Mesendoderm (in vitro differentiated cells): ENCODE measurements at places on chromosomes 4 and X.

GRCh38 chr4:54976682-54977081 is 148.7 kb downstream of the KDR start:
- DNase-seq, result peak; percentile 82

- DNase-seq, result no peak
Measured at GRCh38 chr4:16579866-16580265, 318.6 kb downstream of the LDB2 start.

GRCh38 chrX:24465532-24465865 is 413 bp downstream of the PDK3 start:
- no peak for DNase-seq

DNA sequence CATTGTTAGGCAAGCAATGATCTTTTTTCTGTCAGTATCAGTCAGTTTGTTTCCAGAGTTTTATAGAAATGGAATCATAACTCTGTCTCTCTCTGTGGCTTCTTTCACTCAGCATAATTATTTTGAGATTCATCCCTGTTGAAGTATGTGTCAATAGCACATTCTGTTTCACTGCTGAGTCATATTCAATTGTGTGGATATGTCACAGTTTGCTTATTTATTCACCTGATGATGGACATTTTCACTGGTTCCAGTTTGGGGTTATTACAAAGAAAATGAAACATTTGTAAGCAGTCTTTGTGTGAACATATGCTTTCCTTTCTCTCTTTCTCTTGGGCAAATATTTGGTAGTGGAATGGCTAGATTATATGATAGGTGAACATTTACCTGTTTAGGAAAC is 10.2 kb upstream of the ZNF718 start:
- no peak for DNase-seq

GRCh38 chr4:185033072-185033471 is 14.8 kb downstream of the HELT start:
- no peak for DNase-seq

- DNase-seq, result no peak
Measured at GRCh38 chr4:11625211-11625610, 196.5 kb upstream of the HS3ST1 start.

GRCh38 chrX:76159453-76159852 is 13.4 kb upstream of the PBDC1 start:
- DNase-seq, result no peak

DNA sequence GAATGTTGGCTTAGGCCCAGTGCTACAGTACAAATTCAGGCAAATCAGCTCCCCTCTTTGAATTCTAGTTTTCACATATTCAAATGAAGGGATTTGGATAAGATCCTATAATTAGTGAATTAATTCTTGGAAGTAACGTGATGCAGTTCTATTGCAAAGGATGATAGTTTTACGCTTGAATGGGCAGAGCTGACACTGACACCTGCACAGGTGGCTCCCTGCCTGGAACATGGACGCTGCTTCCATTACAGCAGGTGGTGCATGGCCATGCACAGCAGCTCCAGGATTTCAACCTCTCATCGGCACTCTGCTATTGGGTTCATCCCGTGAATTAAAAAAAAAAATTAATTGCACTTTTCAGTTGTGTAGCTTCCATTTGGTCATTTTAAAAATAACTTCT is 28.4 kb upstream of the RPS6KA6 start:
- DNase-seq, result no peak

DNA sequence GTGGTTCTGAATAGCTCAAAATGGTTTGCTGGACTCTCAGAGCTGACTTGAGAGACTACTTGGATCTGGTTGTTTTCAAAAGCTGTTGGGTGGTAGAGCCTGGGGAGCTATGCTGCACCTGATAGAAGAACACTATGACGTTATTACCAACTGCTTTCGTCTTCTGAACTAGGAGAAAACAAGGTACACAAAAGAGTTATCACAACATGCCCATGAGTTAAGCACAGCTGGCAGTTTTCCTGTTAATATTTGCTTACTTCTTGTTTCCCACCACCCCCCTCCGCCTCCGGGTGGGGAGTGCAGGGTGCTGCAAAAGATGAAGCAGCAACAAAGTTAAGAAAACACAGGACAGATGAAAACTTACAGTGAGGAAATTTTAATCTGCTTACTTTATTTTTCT is 69.1 kb downstream of the RASL11B start:
- DNase-seq, result no peak

DNA sequence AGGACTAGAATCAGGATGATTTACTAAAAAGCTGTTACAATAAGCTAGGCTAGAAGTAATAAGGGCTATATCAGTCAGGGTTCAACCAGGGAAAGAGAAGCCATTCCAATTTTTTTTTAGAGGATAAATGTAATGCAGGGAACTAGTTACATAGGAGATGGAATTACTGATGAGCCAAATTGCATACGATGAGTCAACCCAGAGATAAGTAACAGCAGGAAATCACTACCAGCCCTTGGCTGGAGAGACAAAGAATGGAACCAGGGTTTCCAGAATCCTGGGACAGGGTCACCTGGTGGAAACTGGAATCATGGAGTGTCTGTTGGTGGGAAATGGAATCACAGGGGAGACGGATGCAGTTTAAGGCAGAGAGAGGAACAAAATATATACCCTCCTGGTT is 13.1 kb upstream of the MAGEA4 start:
- peak; percentile 48 for DNase-seq

DNA sequence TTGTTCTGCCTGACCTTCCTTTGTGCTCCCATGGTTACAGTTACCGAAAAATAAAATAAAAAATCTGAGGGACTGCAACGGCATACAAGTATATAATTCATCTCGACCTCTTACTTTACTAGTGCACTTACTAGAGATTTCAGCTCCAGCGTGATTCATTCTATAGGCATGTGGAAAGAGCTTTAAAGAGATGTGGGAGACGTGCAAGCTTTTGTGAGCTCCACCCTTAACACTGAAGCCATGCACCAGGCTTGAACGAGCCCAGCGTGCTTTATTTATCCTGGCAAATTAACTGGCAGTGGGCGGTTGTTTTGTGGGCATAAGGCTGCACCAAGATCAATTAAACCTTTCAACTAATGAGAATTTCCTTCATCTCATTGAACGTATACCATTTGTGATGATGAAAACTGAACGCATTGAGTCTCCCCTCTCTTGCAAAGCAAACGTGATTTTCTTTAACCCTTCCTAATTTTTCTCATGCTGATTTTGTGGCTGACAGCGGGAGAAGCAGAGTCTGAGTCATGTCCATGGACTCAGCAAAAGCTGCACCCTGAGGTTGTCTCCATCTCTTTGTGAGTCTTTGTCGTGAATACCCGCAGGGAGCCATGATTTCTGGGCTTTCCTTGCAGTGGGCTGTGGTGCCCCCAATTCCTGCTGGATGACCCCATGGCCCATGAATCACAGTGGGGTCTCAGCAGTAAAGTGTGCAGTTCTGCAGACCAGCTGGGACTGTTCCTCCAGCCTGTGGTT is 60.1 kb downstream of the MXRA5 start:
- no peak for DNase-seq

- no peak for DNase-seq
Measured at GRCh38 chr4:176671532-176671931, 121.2 kb downstream of the VEGFC start.

DNA sequence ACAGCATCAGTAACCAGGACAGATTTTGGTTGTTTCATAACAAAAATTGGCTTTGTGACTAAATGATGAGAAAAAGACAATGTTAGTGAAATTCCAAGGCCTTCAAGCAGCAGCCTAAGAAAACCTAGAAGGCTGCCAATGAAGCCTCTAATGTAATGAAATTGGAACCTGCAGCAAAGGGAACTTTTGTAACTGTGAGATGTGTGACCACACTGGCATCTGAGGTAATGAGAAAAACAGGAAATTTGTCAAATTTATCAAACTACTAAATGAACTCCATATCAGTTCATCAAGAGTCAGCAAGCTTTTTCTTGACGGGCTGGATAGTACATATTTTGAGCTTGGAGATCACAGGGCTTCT is 30.4 kb upstream of the EMCN start:
- no peak for DNase-seq

GRCh38 chr4:169305651-169306050 is 34.9 kb upstream of the SH3RF1 start:
- DNase-seq, result no peak

GRCh38 chr4:80462621-80463091 is 127.1 kb downstream of the CFAP299 start:
- DNase-seq, result no peak

DNA sequence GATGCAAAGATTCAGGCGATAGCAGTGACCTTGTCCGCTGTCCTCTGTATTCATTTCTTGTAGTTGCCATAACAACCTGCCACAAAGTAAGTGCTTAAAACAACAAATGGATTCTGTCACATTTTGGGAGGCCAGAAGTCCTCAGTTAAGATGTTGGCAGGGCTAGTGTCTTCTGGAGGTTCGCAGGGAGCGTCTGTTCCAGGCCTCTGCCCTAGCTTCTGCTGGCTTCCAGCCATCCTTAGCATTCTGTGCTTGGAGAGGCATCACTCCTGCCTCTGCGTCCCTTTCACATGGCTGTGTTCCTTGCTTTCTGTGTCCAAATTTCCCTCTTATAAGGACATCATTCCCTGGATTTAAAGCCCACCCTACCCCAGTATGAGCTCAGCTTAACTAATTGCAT is 31.5 kb upstream of the ZNF185 start:
- DNase-seq, result no peak

DNA sequence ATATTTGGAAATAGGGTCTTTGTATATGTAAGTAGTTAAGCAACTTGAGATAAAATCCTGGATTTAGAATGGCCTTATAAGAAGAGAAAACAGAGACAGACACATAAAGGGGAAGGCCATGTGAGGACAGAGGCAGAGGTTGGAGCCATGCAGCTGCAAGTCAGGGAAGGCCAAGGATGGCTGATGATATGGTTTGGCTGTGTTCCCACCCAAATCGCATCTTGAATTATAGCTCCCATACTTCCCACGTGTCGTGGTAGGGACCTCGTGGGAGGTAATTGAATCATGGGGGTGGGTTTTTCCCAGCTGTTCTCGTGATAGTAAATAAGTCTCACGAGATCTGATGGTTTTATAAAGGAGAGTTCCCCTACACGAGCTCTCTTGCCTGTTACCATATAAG is 76.3 kb downstream of the STK32B start:
- no peak for DNase-seq

GRCh38 chr4:147901916-147902315 is 170.0 kb downstream of the ARHGAP10 start:
- DNase-seq, result no peak

- no peak for DNase-seq
Measured at GRCh38 chr4:4277531-4277930, 12.4 kb downstream of the LYAR start.

- DNase-seq, result no peak
Measured at GRCh38 chr4:77113069-77113468, 37.3 kb upstream of the CCNI start.

- DNase-seq, result peak; percentile 1
Measured at GRCh38 chrX:107935200-107935599, 47.0 kb downstream of the TEX13B start.

GRCh38 chr4:30103455-30103854 is 616.7 kb upstream of the PCDH7 start:
- DNase-seq, result no peak

DNA sequence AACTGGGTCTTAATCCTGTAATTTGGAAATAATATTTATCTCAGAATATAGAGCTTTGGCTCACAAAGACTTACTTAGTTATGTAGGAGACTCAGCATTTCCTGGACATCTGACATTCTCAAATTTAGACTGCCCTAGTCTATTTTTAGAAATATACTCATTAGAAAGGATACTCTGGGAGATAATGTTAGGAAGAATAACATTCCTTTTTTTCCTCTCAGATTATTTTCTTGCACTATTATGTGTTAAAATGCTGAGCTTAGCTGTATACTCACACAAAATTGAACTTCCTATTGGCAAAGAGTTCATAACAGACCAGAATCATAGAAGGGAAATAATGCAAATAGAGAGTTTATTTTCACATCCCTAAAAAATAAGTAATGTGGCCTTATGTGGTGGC is 1424.9 kb upstream of the PCDH7 start:
- DNase-seq, result no peak

- DNase-seq, result no peak
Measured at GRCh38 chr4:55117511-55117910, 7.9 kb downstream of the KDR start.

DNA sequence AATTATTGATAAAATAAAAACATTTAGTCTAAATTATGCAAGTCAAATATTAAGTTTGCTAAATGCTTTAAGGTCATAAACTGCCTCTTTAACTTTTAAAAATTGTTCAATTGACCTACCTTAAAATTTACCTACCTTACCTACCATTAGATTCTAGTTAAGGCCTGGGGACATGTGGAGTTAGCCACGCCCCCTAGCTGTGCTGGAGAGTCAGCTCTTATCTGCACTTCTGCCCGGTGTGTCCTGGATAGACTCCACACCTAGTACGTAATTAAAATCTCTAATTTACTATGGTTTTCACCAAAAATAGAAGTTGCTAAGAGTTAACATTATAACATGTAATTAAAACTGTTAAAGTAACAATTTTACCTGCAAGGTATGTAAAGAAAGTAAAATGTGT is 22.7 kb downstream of the TENM3 start:
- peak; percentile 57 for DNase-seq

DNA sequence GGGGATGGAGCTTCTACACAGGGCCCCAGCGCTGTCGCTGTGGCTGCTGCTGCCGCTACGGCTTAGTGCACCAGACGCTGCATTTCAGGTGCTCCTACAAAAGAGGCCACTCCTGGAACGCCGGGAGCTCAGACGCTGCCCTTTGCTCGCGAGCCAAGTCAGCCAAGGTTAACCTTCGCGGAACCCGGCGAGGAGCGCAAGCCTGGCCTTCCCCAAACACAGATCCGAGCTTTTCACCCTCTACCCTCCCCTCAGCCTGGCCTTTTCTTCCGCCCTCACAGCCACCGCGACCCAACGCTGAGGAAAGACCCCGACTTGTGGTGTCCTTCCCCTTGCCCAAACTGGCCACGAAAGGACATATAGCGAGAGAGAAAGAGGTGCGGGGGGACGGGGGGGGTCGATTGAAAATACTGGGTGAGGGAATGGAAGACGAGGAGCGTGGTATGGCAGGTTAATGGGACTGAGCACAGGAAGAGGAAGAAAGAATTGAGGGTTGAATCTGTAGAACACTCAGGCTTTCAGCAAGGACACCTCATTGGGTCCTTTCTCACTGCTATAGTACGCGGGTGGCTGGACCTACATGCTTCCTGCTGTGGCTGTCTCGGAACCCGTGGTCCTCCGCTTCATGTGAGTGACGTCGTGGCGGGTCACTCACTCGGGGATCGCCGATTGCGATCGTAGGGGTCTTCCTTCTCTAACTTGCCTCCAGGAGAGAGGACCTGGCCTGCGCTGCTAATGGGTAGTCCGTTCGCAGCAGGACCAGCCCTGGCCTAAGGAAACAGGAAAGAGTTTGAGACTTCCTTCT is at the start of the genes AIMP1 and TBCK:
TSS of gene AIMP1 (plus strand) at position 583 of the 805 bp plus-strand sequence. CDS start 8,460 bp downstream, outside the sequence.
TSS of gene TBCK (minus strand) at position 242 of the 805 bp plus-strand sequence. CDS start 7,249 bp downstream, outside the sequence.
- peak; percentile 96 for DNase-seq

DNA sequence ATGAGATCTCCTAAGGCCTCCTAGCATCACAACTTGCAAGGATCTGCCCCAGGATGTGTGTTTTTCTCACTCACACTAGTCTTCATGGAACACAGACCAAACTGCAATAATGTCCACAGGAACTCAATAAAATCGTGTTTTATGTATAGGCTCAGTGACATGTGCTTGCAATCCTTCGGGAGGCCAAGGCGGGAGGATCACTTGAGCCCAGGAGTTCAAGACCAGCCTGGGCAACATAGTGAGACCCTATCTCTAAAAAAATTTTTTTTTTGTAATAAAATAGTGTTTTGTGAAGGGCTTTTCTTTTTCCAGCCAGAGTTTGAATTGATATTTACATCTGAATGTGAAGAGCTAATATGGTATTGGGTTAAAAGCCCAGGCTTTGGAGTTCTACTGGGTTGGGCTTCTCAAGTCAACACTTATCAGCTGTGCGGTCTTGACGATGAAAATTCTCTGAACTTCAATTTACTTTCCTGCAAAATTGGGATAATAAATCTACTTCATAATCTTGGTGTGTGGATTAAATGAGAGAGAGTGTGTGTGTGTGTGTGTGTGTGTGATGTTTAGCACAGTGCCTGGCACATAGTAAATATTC is 38.7 kb upstream of the SETD7 start:
- DNase-seq, result no peak
